ENCODE measurements at places on chromosomes 13 and 19. TPM values are rescaled to one million over a fixed set of nuclear protein-coding genes. Genes with fewer than 3 reads are reported as not detected.

The RYR1 gene
- total RNA-seq, result 0.18 TPM

The FAAP24 gene
- 2.9 TPM for total RNA-seq

The CACNG7 gene
- total RNA-seq, result 0.38 TPM

The FFAR3 gene
- total RNA-seq, result not detected

The GIPC3 gene
- total RNA-seq, result 0.19 TPM

The ATP4A gene
- not detected for total RNA-seq

The ZNF560 gene
- total RNA-seq, result 0.47 TPM

The FAM32A gene
- 121 TPM for total RNA-seq

The CEACAM7 gene
- not detected for total RNA-seq

The CYP2B6 gene
- total RNA-seq, result not detected

The SMIM44 gene
- not detected for total RNA-seq

The KLK4 gene
- total RNA-seq, result not detected
